ENCODE measurements at places on chromosomes 7 and 10.

DNA sequence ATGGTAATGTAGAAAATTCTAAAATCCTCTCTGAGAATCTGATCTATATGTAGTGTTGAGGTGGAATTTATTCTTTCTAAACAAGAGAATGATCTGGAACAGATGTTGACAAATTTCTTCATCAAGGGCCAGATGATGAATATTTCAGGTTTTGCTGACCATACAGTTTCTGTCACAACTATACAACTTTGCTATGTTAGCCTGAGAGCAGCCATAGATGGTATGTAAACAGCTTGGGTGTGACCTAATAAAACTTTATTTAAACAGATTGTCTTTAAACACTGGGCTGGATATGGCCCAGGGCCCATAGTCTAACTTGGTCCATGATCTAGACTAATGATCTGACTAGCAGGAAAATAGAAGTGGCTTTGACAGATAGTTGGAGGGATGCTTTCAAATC lies 213.6 kb upstream of the CELF2 start:
- DNase-seq, result no peak

- DNase-seq, result no peak
These were observed 2.5 kb downstream of the GIMAP7 start for GRCh38 chr7:150516956-150517745.

DNA sequence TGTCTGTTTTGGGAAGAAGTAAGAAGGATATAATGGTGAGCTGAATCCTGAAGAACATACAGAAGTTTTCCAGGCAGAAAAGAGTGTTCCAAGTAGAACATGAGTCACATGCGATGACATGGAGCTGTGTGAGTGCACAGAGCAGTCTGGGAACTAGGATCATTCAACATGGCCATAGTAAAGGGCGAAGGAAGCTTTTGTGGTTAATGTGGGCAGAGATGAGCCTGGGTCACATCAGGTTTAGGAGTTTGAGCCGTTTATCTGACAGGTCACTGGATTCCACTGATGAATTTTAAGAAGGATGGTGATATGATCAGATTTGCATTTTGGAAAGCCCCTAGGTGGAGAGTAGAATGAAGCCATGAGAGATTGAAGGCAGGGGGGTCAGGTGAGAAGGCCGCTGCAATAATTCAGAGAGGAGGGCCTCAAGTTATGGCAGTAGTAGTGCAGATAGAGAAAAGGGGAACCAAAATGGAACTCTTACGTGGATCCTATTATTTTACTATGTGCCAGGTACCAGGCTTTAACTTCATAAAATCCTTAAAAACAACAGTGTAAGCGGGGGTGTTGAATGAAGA lies 171.3 kb downstream of the RNLS start:
- no peak for DNase-seq

GRCh38 chr7:113800826-113801225 lies 118.0 kb downstream of the PPP1R3A start:
- no peak for DNase-seq

GRCh38 chr7:26293569-26294308 lies 2.1 kb downstream of the SNX10 start:
- no peak for DNase-seq
